ENCODE measurements at places on chromosomes 5 and 9. TPM values are rescaled to one million over a fixed set of nuclear protein-coding genes. Genes with fewer than 3 reads are reported as not detected.

Gene ADGRD2
- total RNA-seq = not detected

Gene BNC2
- 0.12 TPM for total RNA-seq

DNA sequence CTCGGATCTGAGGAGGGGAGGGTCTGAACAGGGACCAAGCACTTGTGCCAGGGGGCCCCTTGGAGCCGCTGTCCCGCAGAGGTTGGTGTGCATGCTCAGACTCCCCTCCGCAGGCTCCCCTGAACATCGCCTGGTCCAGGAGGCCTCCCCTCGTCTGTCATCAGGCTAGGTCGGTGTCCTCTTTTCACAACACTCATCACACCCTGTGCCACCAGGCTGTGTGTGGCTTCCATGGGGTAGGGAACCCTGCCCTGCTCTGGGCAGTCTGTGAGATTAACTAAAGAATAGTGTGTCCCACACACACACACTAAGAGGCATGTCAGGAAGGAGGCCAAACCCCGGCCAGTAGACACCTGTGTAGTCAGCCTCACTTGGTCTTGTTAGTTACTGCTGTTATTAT lies 119.3 kb downstream of the C5orf15 start:
- no peak for DNase-seq

DNA sequence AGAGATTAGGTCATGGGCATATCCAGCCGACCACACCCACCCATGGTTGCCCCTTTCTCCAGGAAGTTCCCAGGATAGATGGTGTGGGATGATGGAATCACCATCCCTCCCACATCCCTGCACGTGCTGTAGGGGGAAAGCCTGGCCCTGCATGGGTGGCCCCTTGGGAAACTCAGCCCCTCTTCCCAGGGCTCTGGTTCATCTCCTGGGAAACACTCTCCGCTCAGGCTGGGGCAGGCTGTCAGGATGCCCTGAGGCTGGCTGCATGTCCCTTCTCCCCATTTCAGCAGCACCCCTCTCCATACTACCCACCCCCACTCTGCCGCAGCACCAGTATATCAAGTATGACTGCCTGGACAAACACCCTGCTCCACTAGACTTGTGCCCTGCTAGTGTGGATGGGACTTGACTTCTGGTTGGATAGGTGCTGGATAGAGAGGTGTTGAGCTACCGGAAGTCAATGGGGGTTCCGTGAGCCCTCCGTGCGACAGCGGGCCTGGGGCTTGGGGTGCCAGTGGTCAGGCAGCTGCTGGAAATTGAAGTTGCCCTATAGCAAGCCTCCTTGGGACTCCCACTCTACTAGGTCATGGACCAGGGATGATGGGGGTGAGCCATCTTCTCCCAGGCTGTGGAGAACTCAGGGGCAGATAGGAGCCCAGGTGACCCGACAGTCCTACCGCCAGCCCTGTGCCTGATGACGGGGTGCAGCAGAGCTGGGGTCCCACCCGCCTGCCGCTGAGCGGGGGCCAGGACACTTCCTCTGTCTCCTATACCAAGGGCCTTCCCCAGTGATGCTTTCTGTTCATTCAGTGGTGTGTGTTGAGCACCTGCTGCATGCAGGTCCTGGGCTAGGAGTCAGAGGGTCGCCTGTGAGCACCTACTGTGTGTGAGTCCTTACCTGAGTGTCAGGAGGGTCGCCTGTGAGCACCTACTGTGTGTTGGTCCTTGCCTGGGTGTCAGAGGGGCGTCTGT lies 69.4 kb upstream of the COL5A1 start:
- DNase-seq = peak; percentile 31

Gene AQP3
- 24.1 TPM for total RNA-seq

Gene SLC23A1
- 20.4 TPM for total RNA-seq

Gene PCDHB6
- total RNA-seq = not detected

DNA sequence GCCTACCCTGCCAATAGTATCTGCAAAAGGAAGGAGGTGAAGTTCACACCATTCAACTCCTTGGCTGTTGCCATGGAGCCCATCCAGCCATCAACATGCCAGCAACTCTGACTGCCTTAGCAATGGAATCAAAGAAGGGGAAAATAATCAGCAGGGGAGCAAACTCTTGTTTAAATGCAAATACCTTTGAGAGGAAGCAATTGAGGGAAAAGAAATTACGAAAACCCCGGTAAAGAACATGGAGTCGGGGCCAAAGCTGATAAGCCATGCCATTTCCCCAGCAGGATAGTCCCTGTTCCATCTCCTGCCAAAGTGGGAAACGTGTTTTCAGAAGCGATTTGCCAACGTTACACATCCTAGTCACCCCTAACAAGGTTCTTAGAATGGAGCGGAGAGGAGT lies 69.0 kb downstream of the MFAP3 start:
- DNase-seq = no peak

DNA sequence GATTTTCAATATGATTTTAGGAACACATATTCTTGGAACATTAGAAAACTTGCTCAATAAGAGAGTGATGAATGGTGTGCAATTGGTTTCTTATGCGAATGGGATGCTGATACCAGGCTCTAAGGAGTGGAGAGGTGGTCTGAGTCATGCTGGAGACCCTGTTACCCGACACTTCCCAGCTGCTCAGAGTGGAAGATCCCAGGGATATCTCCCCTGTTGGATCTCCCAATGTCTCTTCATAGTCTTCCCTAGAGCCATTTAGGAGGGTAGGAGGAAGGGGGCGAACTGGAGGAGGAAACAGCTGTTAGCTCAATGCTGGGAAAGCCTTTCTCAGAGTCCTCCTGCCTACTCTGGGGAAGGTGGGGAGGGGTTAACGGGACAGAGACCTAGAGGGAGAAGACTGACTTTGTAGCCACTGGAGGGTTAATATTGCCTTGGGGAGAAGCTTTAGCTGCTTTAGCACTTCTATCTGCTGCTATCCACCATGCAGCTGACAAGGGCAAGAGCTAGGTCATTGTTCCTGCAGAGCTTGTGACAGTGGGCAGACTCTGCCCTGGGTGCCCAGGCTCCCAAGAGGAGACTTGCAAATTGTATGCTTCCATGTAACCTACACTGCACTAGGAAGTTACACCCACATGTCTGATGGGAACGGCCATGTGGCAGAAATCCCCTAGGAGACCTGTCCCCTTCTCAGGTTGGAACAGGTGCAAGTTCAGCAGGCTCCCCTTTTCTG lies 301.0 kb downstream of the GADD45G start:
- DNase-seq = no peak

Gene IL5
- not detected for total RNA-seq

Gene SAXO1
- 0.20 TPM for total RNA-seq

Gene TXNDC8
- total RNA-seq = not detected

Gene PTPRD
- 55.9 TPM for total RNA-seq

DNA sequence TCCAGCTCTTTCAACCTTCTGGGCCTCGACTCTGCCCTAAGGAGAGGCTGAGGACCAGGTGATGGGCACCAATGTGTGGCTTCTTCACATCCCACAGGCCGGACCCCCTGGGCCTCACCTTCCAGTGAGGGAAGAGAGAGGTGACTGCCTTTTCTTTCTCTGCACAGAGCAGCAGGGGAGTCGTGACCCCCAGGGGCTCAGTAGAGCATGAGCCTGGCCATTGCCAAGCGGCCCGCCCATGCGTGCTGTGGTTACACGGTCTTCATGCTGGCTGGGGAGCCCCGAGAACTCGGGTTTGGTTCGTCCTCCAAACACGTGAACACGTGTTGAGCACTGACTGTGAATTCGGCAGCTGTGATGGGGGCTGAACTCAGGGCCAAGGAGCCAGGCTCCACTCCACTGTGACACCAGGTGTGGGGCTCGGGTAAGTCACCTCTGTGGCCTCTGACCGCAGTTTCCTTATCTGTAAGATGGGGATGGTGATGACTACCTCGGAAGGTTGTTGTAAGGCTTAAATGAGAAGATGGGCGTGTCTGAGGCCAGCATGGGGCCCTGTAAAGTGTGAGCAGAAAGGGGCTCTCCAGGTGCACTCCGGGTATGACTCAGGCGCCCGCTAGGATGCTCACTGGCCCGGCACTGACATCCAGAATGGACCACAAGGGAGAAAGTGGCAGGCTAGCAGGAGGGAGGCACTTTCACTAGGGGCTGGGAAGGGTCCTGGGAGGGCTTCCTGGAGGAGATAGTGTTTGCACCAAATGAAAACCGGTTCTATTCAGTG lies 13.4 kb upstream of the GRHPR start:
- no peak for DNase-seq

Gene EGFLAM
- total RNA-seq = not detected

GRCh38 chr5:134906811-134907210 lies 1.9 kb downstream of the PCBD2 start:
- DNase-seq = no peak

GRCh38 chr9:89843074-89843473 lies 238.3 kb downstream of the GADD45G start:
- DNase-seq = no peak

GRCh38 chr9:74083681-74084433 lies 413.3 kb upstream of the RORB start:
- no peak for DNase-seq

GRCh38 chr9:118364266-118365106 lies 660.3 kb downstream of the TLR4 start:
- no peak for DNase-seq

GRCh38 chr5:68964679-68965078 lies 129.1 kb upstream of the SLC30A5 start:
- DNase-seq = no peak

DNA sequence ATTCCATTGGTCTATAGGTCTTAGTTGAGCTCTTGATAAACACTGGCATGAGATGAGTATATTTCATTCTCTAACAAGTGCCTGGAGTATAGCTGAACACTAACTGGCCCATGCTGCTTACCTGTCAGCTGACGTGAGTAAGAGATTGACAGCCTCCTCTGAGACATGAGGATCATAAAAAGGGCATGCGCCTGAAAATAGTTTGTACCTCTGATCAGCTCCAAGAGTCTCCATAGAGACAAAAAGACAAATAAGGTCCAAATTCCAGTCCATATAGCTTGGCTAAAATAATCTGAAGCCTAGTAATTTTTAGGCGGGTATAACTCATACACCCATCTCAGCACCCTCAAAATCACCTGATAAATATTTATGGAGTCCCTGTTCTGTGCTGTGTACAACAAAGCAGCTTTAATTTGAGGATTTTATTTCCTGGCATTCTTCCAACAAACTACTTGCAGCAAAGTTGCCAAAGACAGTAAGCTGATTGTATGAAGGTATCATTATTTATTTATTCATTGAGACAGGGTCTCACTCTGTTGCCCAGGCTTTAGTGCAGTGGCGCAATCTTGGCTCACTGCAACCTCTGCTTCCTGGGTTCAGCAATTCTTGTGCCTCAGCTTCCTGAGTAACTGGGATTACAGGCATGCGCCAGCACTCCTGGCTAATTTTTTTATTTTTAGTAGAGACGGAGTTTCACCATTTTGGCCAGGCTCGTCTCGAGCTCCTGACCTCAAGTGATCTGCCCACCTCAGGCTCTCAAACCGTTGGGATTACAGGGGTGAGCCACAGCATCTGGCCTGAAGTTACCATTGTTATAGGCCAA lies 16.2 kb upstream of the FSD1L start:
- no peak for DNase-seq

Gene GNAQ
- 10.3 TPM for total RNA-seq

DNA sequence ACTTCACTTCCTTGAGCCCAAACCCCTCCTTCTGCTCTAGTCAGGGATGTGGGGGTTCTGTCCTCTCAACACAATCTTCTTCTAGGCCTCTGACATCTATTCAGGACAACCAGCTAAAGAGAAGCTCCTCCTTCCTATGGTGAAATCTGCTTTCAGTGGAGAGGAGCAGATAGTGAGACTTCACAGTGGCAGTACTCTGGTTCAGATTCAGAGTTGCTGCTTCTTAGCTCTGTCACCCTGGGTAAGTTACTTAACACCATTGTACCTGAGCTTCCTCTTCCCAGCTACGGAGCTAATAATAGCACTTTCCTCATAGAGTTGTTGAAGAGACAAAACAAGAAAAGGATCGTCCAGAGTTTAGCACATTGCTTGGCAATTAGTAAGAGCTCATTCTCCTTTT lies 77.3 kb upstream of the LARP1 start:
- DNase-seq = no peak

- DNase-seq = no peak
Observed at GRCh38 chr9:14283276-14283675, 30.7 kb downstream of the NFIB start.

GRCh38 chr9:132334364-132334763 lies 20.4 kb downstream of the SETX start:
- DNase-seq = no peak

Gene UIMC1
- total RNA-seq = 58.3 TPM

DNA sequence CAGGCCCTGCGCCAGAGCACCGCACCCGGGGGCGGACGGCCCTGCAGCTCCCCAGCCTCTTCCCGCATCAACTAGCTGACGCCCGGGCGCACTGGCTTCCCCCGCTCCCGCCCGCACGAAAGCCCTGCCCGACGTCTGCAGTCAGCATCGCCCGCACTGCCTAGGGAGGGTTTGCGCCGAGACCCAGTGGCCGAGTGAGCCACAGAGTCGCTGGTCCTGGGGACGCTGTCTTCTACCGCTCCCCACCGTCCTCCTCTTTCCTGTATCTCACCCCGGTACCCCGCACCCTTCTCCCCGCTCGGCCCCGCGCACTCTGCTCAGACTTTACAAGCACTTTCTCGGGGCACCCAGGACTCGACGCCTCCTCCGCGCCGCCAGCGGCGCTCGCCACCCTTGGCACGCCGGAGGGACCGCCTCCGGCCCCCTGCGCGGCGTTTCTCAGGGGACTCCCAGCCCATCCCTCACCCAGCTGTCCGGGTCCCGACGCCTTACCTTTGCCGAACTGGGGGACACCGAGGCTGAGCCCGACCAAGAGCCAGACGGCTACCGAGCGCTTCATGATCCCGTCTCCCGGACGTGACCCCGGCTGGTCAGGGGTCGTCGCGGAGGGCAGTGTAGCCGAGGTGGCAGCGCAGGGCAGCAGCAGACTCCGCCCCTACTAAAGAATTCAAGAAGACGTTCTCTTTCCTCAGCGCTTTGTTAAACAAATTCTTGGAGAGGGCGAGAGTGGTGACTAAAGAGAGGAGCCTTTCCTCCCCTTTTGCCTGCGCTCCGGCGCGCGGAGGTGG lies 670 bp downstream of the EDIL3 start:
- DNase-seq = no peak

Gene GTF2H2C
- 52.9 TPM for total RNA-seq

Gene IRX4
- not detected for total RNA-seq

All from Caco-2 (cell line).